Nephron progenitor cell (in vitro differentiated cells): ENCODE measurements at places on chromosomes 12 and 14.

- no peak for DNase-seq
These were observed 4.0 kb downstream of the HOXC8 start for GRCh38 chr12:54012631-54013409.

DNA sequence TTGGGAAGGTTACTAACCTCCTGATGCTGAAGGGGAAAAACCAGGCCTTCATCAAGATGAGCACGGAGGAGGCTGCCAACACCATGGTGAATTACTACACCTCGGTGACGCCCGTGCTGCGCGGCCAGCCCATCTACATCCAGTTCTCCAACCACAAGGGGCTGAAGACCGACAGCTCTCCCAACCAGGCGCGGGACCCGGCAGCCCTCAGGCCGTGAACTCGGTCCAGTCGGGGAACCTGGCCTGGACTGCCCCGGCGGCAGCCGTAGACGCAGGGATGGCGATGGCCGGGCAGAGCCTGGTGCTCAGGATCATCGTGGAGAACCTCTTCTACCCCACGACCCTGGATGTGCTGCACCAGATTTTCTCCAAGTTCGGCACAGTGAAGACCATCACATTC, 133.0 kb upstream of the FUT8 start:
- no peak for DNase-seq

DNA sequence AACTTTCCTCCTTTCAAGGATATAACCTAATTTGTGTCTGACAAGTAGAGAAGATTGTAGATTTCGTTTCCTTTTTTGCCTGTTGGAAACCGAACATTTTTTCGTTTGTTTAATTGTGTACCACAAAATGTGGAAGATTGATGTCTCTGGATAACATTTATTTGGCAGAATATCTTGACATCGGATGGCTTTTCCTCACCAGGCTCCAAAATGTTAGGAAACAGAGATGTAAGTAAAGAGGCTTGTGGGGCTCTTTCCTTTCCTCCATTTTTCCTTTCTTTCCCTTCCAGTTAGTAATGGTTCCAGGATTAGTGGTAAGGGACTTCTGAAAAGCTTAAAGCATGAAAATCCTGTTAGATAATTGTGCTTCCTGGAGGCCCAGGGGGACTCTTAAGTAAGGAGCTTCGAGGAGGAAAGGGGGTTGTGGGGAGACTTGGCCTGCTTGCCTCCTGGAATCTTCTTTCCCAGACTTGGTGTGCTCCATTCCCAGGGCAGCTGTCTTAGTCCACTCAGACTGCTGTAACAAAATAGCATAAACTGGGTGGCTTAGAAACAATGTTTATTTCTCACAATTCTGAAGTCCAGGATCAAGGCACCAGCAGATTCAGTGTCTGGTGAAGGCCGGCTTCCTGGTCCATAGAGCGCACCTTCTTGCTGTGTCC, 243.1 kb upstream of the PWP1 start:
- DNase-seq: no peak

DNA sequence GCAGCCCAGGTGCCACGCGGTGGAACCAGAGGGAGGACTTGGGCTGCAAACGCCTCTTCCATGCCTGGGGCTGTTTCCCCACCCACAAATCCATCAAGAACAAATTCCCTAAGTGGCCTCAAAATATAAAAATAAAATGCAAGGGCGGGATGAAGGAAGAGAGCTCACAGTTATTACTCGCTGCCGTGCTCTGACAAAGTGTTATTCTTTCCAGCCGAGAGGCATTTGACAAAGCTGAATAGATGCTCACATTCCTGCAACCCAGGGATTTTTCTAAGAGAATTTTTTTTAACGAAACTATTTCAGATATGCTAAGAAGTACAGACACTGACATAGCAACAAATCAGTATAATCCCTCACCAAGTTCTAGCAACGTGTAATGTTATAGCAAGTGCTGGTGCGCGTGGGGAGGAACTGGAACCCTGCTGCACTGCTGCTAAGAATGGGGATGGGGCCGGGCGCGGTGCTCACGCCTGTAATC, 70.7 kb downstream of the SCARB1 start:
- DNase-seq: no peak

DNA sequence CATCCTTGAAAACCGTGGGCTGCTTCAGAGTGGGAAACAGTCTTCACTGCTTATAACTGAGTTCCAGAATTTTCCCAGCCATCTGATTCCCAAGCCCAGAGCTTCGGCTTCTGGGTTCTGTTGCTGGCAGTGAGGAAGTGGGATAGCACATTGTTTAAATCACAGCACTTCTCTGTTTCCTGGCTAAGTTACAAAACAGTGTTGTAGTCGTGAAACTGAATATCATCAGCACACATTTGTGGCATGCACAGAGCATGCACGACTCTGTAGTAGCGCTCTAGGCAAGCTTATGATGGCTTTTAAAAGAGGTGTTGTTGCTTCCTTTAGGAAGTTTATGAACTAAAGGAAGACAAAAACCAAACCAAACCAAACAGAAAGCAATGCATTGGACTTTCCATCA, 1005.5 kb downstream of the NRXN3 start:
- DNase-seq: no peak

GRCh38 chr12:32561931-32562341, 117.2 kb upstream of the DNM1L start:
- DNase-seq: no peak

DNA sequence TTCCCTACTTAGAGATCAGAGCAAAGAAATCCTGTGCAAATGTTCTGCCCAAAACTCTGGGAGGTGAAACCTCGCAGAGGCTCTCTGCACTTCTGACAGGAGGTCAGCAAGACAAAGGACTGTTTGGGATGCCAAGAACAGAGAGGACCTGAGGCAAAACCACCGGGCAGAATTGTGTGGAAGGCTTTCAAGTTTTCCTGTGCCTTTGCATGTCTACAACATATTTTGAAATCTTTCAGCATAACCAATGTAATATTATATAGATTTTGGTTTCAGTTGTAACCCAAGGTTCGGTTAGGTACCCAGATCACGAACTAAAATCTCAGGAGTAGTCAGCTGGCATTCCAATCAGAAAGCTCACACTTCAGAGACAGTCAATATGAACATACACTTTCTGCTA, 99.4 kb upstream of the PLEKHA5 start:
- no peak for DNase-seq

DNA sequence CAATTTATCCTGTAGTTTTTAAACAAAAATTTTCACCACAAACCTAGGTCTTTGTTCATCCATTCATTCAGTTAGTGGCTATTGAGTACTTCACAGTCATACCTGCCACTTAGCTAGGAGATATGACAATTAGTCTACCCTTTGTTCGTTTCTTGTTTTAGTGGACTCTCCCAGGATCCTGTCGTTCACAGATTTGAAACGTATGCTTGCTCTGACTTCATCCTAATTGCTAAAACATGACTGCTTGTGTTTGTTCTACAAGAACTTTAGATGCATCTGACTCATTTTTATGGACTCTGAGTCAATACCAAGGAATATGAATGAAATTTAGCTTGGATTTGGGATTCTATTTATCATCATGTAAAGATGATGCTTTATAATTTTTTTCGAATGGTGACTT, 69.5 kb downstream of the TBC1D30 start:
- no peak for DNase-seq

- DNase-seq: no peak
These were observed 54.4 kb downstream of the SPPL3 start for GRCh38 chr12:120849765-120850164.

DNA sequence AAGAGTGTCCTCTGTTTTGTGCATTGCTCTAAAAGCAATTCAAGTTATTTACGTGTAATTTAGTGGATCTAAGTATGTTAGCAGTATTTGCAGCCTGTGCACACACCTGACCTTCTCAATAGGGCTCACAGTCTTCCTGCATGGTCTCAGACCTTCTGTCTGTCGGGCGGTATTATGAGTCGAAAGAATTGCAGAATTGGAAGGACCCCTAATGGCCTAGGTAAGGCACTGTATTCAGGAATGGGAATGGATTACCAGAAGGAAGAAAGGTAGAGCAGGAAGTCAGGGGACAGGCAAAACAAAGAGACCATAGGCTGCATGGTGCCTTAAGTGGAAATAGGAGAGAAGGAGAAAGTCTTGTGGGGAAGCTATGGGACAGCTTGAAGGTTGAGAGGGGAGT, 341.6 kb downstream of the VRK1 start:
- DNase-seq: no peak

- no peak for DNase-seq
These were observed 4.4 kb upstream of the M6PR start for GRCh38 chr12:8953773-8954402.

- DNase-seq: no peak
These were observed 86.0 kb downstream of the SETD3 start for GRCh38 chr14:99394602-99395156.

DNA sequence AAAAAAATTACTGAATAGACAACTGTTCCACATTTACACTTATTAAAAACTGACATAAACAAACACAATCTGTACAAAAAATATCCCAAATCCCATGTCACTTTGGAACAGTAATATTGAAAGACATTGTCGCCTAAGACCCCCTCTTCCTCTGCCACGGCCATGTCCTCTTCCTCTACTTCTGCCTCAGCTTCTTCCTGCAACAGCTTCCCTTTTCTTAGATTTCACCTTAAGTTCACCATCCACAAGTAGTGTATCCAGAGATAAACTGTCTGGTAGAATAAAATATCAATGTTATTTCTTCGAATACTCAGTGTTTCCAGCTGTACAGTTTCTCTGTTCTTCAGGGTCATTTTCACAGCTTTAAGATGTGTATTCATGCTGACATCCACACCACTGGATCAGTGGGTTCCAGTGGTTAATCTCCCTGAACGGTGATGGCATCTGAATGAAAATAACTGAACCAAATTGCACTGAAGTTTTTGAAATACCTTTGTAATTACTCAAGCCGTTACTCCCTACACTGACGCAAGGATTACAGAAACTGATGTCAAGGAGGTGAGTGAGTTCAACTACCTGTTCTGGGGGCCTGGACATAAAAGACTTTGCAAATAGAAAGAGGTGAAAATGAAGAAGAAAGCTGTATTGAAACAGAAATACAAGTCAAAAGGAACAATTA, 208.5 kb downstream of the C12orf50 start:
- no peak for DNase-seq

GRCh38 chr12:131897875-131898274, 3.5 kb downstream of the ULK1 start:
- DNase-seq: no peak

DNA sequence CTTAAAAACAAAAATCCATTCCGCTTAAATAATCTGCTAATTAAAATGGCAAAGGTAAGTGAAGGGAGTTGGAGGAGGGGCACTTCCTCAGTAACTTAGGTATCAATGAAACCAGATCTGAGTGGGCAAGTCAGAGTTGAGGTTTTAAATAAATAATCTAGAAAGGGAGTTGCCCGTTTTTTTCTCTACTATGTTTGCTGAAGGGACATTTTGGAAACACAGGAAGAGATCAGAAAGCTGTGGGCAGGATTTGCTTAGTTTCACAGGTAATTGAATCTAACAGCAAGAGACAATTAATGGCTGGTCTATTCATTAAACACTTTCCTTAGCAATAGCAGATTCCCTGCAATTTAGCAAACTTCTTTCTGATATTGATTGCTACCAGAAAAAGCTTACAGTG, 186.0 kb upstream of the ABCD2 start:
- no peak for DNase-seq

GRCh38 chr12:33205981-33206380, 233.6 kb downstream of the SYT10 start:
- DNase-seq: no peak
